ENCODE measurements at places on chromosomes 12 and 14.

- DNase-seq, result no peak
Observed at GRCh38 chr14:67951529-67952135, 132.1 kb downstream of the RAD51B start.

DNA sequence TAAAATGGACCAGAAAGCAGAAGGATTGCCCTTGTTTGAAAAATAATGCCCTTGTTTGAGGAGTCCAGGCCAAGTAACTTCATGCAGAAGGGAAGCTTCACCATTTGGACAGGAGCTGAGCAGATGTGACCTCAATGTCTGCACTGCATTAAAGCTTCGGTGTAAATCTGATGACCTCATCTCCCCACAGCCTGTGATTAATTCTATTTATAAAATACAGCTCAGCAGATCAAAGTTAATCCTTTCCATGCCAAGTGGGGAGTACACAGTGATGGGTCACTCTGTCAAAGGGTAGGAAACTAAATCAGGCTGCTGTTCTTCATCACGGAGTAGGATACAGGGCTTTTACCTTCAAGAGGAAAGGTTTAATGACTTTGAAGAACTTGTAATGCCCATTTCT is 533.7 kb downstream of the RPS29 start:
- DNase-seq, result no peak

- DNase-seq, result no peak
Observed at GRCh38 chr12:22228022-22228875, 106.3 kb downstream of the ST8SIA1 start.

DNA sequence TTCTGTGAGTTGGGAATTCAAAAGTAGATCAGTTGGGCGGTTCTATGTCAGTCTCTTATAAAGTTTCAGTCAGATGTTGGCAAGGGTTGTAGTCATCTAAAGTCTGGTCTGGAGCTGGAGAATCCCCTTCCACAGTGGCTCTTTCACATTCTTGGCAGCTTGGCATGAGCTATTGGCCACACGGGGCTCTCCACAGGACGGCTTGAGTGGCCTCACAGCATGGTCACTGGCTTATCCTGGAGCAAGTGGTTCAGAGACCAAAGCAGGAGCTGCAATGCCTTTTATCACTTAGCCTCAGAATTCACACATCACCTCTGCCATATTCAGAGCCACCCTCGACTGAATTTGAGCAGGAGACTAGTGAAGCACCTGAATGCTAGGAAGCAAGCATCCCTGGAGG is 7.1 kb upstream of the KICS2 start:
- no peak for DNase-seq

GRCh38 chr12:130875193-130875592 is 3.3 kb downstream of the RAN start:
- DNase-seq, result no peak

GRCh38 chr14:29274890-29275596 is 508.5 kb downstream of the FOXG1 start:
- DNase-seq, result no peak

DNA sequence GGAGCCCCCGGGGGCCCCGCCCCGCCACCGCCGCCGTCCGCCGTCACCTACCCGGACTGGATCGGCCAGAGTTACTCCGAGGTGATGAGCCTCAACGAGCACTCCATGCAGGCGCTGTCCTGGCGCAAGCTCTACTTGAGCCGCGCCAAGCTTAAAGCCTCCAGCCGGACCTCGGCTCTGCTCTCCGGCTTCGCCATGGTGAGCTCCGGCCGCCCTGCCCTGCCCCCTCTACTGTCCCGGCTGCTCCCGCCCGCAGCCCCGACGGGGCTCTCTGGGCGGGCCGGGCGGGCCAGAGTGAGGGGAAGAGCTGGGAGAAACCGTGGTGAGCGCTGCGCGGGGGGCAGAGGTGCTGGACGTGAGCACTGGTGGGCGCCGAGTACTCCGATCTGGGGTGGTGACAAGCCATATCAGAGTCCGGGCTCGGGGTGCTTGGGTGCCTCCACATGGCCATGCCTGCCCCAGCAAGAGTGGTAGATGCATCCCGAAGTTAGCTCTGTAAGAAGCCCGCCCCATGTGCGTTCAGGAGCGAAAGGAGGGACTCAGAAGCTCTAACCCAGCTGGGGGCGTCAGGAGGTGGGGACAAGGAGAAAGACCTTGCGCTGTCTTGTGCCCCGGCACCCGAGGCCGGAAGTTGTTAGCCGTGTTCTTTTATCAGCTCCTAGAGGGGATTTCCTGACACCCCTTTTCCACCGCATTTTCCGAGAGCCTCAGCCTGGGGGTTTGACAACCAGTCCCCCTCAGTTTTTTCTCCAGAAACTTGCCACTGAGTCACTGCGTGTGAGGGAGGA is 717 bp downstream of the ORAI1 start:
- DNase-seq, result peak; percentile 65

- DNase-seq, result no peak
Observed at GRCh38 chr12:64585104-64585503, 25.2 kb upstream of the RASSF3 start.
